A549 treated with GW870086 at 1 μM for 4 hours (cell line): ENCODE measurements at places on chromosomes 7 and 10. TPM values are rescaled to one million over a fixed set of nuclear protein-coding genes. Genes with fewer than 3 reads are reported as not detected.

The BTBD16 gene
- 0.48 to 1.7 TPM (median 0.81 TPM) in 5 replicates for total RNA-seq

The CRTAC1 gene
- 0.74 to 2.0 TPM (median 1.3 TPM) in 5 replicates for total RNA-seq

The HOXA5 gene
- total RNA-seq = 3.7 to 5.8 TPM (median 4.7 TPM) in 5 replicates

The LDB1 gene
- total RNA-seq = 28.2 to 36.5 TPM (median 35.1 TPM) in 5 replicates

The FBXL13 gene
- 0.26 to 0.65 TPM (median 0.33 TPM) in 5 replicates for total RNA-seq
